ENCODE measurements at places on chromosomes 7 and 10. TPM values are rescaled to one million over a fixed set of nuclear protein-coding genes. Genes with fewer than 3 reads are reported as not detected.

- no peaks in the 10 kb centered on the region for H3K4me1 ChIP-seq
- no peak overlapping the region for H3K27ac ChIP-seq
- H3K36me3 ChIP-seq: no peaks in the 10 kb centered on the region
- H3K4me3 ChIP-seq: no peak overlapping the region
Observed at GRCh38 chr7:20211376-20211775, 5.8 kb downstream of the MACC1 start.

Gene UTF1
- not detected for total RNA-seq

DNA sequence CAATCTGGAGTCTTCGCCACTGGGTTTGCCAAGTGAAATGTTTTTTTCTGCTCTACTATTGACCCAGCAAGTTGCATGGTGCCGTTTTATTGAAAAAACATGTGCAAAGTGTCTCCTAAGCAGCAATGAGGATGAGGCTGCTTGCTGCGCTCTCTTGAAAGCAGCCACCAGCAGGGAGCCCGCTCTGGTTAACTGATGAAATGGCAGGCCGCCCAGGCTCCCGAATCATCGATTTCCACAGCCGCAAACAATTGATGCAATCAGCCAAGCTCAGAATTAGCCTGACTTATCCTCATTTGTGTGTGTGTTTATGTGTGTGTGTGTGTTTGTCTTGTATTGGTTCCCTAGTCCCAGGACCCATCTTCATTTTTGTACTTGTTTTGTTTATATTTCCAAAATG, 22.2 kb upstream of the LYZL1 start:
- no peak overlapping the region for H3K27ac ChIP-seq
- H3K4me1 ChIP-seq: no peaks in the 10 kb centered on the region
- DNase-seq: no peak
- no peaks in the 10 kb centered on the region for H3K36me3 ChIP-seq

- H3K4me1 ChIP-seq: peaks cover 21% of the 10 kb centered on the region
- no peak overlapping the region for H3K27ac ChIP-seq
- H3K36me3 ChIP-seq: no peaks in the 10 kb centered on the region
Observed at GRCh38 chr10:109982123-109982522, 25.7 kb upstream of the ADD3 start.

DNA sequence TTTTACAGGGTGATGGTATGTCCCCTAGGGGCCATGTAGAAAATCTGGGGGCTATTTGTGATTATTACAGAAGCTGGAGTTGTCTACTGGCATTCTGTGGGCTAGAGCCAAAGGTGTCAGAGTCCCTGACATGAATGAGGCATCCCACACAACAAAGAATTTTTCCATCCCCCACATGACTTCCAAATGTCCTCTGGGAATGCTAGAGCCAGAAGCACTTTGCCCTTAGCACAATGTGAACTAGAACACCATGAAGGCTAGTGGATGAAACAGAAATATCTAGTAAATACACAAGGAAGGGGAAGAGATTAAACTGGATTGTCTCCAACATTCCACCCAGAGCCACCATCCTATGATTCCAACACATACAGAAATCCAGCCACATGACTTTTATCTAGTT, 46.9 kb downstream of the FAM13C start:
- peak; percentile 12 for DNase-seq
- no peaks in the 10 kb centered on the region for H3K27me3 ChIP-seq
- H3K4me1 ChIP-seq: peaks cover 12% of the 10 kb centered on the region
- no peaks in the 10 kb centered on the region for H3K36me3 ChIP-seq
- no peak overlapping the region for H3K4me3 ChIP-seq

GRCh38 chr7:55133630-55134358, 115.0 kb downstream of the EGFR start:
- peak; percentile 73 for DNase-seq

Gene HABP2
- total RNA-seq: 0.13 TPM

Gene MGMT
- 20.7 TPM for total RNA-seq

- H3K4me3 ChIP-seq: no peak overlapping the region
- H3K27ac ChIP-seq: no peak overlapping the region
- H3K4me1 ChIP-seq: no peaks in the 10 kb centered on the region
- DNase-seq: no peak
- H3K36me3 ChIP-seq: no peaks in the 10 kb centered on the region
Observed at GRCh38 chr10:129914960-129915359, 49.1 kb downstream of the EBF3 start.

DNA sequence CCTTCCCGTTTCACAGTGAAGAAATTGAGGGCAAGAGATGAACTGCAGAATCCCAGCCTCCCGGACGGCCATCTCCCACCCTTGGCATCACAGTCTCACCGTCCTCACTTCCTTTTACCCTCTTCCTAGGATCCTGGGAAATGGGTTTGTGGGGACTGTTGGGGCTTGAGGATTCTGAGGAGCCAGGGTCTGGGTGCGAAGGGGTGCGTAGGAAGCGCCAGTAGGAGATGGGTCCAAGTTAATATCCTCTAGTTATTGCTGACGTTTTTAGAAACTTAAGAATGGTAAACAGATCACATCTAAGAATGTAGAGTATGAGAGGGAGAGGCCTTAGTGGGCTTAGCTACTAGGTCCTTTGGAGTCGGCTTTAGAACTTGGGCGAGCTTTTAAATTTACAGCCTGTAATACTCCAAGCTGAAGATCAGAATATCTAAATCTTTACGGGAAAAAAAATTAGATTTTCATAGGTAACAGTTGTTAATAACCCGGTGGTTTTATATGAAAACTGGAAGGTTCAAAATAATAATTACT, 696 bp downstream of the MALSU1 start:
- DNase-seq: peak; percentile 10
- H3K4me3 ChIP-seq: peak overlapping the region; percentile 93
- H3K4me1 ChIP-seq: peaks cover 74% of the 10 kb centered on the region
- H3K36me3 ChIP-seq: no peaks in the 10 kb centered on the region
- no peaks in the 10 kb centered on the region for H3K27me3 ChIP-seq

GRCh38 chr7:137475966-137476365, 132.4 kb upstream of the PTN start:
- no peaks in the 10 kb centered on the region for H3K27me3 ChIP-seq
- H3K4me1 ChIP-seq: no peaks in the 10 kb centered on the region
- H3K27ac ChIP-seq: no peak overlapping the region
- no peak overlapping the region for H3K4me3 ChIP-seq

Gene VSTM2A
- total RNA-seq: not detected

- H3K4me3 ChIP-seq: no peak overlapping the region
- no peaks in the 10 kb centered on the region for H3K36me3 ChIP-seq
- no peaks in the 10 kb centered on the region for H3K27me3 ChIP-seq
- DNase-seq: no peak
Observed at GRCh38 chr10:3893901-3894563, 109.0 kb upstream of the KLF6 start.

Gene ZFYVE27
- 6.1 TPM for total RNA-seq

Gene ZNF282
- total RNA-seq: 19.3 TPM

GRCh38 chr10:113091920-113092319, 141.9 kb downstream of the TCF7L2 start:
- H3K4me1 ChIP-seq: peaks cover 52% of the 10 kb centered on the region
- no peak overlapping the region for H3K27ac ChIP-seq
- no peak for DNase-seq

GRCh38 chr7:16753102-16753931, at the start of gene TSPAN13:
Gene TSPAN13 (plus strand): TSS chr7:16753755. CDS start chr7:16753968, 213 bp downstream.
- H3K27ac ChIP-seq: peak within 1 kb of the TSS; percentile 17
- H3K4me1 ChIP-seq: peaks cover 15% of the 10 kb centered on the region
- peak within 1 kb of the TSS; percentile 71 for H3K4me3 ChIP-seq
- no peaks in the 10 kb centered on the region for H3K27me3 ChIP-seq

DNA sequence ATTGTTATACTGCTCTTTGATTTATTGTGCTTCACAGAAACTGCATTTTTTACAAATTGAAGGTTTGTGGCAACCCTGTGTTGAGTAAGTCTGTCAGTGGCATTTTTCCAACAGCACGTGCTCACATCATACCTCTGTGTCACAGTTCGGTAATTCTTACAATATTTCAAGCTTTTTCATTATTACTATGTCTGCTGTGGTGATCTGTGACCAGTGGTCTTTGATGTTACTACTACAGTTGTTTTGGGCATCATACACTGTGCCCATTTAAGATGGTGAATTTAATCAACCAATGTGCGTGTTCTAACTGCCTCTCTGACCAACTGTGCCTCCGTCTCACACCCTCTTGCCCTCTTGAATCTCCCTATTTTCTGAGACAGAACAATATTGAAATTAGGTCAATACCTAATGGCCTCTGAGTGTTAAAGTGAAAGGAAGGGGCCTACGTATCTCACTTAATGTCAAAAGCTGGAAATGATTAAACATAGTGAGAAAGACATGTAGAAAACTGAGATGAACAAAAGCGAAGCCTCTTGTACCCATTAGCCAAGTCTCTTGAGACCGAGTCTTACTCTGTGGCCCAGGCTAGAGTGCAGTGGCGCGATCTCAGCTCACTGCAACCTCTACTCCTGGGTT, 20.2 kb upstream of the ASL start:
- no peak overlapping the region for H3K27ac ChIP-seq
- H3K27me3 ChIP-seq: no peaks in the 10 kb centered on the region
- peaks cover 39% of the 10 kb centered on the region for H3K4me1 ChIP-seq

Gene ATP6V1F
- 107 TPM for total RNA-seq

GRCh38 chr10:130606001-130606405, 469.8 kb downstream of the GLRX3 start:
- no peaks in the 10 kb centered on the region for H3K27me3 ChIP-seq
- H3K4me3 ChIP-seq: no peak overlapping the region
- no peak overlapping the region for H3K27ac ChIP-seq
- H3K36me3 ChIP-seq: no peaks in the 10 kb centered on the region
- H3K4me1 ChIP-seq: peaks cover 10% of the 10 kb centered on the region

Gene NUTM2B
- 0.27 TPM for total RNA-seq

DNA sequence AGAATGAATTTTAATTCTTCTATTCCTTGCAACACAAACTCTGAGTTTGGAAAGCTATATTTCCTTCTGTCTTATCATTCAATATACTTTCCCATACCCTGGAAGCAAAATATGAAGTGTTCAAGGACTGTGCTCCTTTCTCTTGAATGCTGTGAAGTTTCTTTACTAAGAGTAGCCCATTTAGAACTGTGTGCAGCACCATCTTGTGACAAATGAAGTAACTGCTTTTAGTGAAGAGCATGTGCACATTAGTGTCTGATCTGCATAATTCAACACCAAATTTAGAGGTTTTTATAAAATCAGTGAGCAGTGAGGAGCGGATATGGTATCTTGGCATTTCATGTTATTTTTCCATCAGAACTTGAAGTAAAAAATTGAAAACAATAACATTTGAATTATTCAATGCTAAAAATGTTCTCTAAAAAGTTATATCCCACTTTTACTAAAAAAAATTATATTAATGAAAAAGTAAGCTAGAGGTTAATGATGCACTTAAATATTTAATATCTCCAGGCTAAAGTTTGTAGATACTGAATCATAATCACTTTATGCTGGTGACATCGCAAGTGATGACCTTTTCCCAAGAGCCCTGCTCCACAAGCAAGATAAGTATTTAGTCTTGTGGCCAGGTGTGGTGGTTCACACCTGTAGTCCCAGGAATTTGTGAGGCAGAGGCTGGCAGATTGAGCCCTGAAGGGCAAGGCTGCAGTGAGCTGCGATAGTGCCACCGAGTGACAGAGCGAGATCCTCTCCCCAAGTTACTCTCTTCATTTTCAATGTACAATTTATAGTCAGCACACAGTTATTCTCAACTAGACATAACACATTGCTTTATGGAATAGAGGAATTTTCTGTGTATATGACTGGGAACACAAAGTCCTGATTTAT, 108.8 kb upstream of the PCLO start:
- no peaks in the 10 kb centered on the region for H3K4me1 ChIP-seq
- H3K4me3 ChIP-seq: no peak overlapping the region
- H3K27me3 ChIP-seq: no peaks in the 10 kb centered on the region
- no peaks in the 10 kb centered on the region for H3K36me3 ChIP-seq
- H3K27ac ChIP-seq: no peak overlapping the region

DNA sequence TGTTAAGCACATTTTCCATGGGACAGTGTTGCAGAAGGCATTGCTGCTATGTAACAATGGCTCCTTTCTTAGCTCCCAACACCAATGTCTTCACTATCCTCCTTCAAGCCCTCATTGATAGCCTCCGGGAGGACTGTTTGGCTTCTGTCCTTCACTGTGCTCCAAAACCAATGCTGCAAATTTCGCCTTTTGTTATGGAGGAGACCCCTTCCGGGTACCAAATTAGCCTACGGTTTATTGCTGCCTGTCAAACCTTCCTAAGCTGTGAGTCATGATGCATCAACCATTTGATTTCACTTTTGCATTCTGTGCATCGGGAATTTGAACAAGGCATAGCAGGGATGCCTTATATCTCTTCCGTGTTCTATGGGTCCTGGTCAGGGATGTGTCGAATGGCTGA, 432.9 kb downstream of the GATA3 start:
- no peaks in the 10 kb centered on the region for H3K4me1 ChIP-seq
- DNase-seq: no peak
- H3K27ac ChIP-seq: no peak overlapping the region
- H3K27me3 ChIP-seq: no peaks in the 10 kb centered on the region
- H3K4me3 ChIP-seq: no peak overlapping the region
- no peaks in the 10 kb centered on the region for H3K36me3 ChIP-seq

- no peak overlapping the region for H3K4me3 ChIP-seq
- no peaks in the 10 kb centered on the region for H3K27me3 ChIP-seq
- H3K4me1 ChIP-seq: no peaks in the 10 kb centered on the region
- no peak overlapping the region for H3K27ac ChIP-seq
Observed at GRCh38 chr7:38220452-38220851, 42.4 kb downstream of the STARD3NL start.

GRCh38 chr7:156608173-156608478, 32.4 kb upstream of the RNF32 start:
- no peak overlapping the region for H3K4me3 ChIP-seq
- peaks cover 56% of the 10 kb centered on the region for H3K4me1 ChIP-seq
- no peaks in the 10 kb centered on the region for H3K27me3 ChIP-seq

DNA sequence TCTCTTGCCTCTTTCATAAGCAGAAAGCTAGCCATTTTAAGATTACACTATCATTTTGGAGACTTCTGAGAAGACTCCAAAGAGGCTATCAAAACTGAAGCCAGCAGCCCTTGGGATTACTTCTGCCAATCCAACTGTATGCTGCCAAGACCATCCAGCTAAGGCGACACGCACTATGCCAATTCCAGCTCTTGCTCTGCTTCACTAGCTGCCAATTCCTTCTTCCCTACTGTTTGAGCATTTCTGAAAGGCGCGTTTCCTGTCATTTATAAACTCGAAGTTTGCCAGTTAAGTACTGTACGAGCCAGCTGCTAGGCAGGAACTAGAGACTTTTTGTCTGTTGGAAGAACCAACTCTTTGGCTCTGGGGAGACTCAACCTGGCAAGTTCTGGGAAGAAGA, 36.5 kb downstream of the MALSU1 start:
- peaks cover 77% of the 10 kb centered on the region for H3K4me1 ChIP-seq
- peaks cover 13% of the 10 kb centered on the region for H3K36me3 ChIP-seq
- H3K27ac ChIP-seq: peak overlapping the region; percentile 84
- H3K4me3 ChIP-seq: no peak overlapping the region
- H3K27me3 ChIP-seq: no peaks in the 10 kb centered on the region

- no peak for DNase-seq
- no peaks in the 10 kb centered on the region for H3K27me3 ChIP-seq
- no peak overlapping the region for H3K4me3 ChIP-seq
- H3K4me1 ChIP-seq: peaks cover 78% of the 10 kb centered on the region
- no peak overlapping the region for H3K27ac ChIP-seq
Observed at GRCh38 chr7:5590596-5591277, 167.1 kb upstream of the TNRC18 start.

Gene TET1
- total RNA-seq: 10.6 TPM

GRCh38 chr10:92965314-92965713, 95.3 kb upstream of the CYP26C1 start:
- H3K36me3 ChIP-seq: peaks cover 1% of the 10 kb centered on the region
- no peaks in the 10 kb centered on the region for H3K27me3 ChIP-seq
- H3K4me1 ChIP-seq: peaks cover 3% of the 10 kb centered on the region
- peak; percentile 41 for DNase-seq
- H3K4me3 ChIP-seq: no peak overlapping the region
- no peak overlapping the region for H3K27ac ChIP-seq

Data from HepG2 (cell line).